ENCODE measurements at places on chromosomes 4 and X. TPM values are rescaled to one million over a fixed set of nuclear protein-coding genes. Genes with fewer than 3 reads are reported as not detected.

GRCh38 chr4:25799522-25799921 lies 63.3 kb downstream of the SEL1L3 start:
- DNase-seq = no peak

GRCh38 chrX:40132751-40133150 lies 35.0 kb upstream of the BCOR start:
- no peak for DNase-seq

- DNase-seq = no peak
Observed at GRCh38 chr4:47647029-47647428, 162.0 kb downstream of the ATP10D start.

DNA sequence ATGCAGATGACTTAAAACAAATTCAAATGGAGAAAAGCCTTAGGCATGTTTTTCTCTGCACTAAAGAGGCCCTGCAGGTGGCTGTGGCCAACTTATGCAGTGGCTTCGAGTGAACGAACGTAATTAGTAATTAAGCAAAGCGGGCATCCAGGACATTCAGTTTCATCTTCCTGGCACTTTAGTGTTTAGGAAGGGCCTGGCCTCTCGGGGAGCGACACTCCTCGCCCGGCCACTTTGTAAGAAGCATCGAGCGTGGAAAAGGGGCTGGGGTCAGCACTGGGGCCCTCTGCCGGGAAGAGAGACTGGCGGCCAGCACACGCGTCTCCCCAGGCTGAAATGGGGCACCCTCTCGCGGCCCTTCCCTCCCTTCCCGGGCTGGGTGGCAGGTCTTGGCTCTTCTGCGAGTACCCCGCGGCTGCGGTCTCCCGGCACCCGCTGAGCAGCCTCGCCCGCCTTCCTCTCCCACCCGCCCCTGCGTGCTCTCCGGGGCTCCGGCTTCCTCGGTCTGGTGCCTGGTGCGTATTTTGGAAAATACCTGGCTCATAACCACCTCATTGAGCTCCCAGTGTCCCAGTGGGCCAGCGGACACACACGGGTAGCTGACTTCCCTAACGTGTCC lies 677 bp upstream of the CYP4V2 start:
- DNase-seq = peak; percentile 44

- DNase-seq = no peak
Observed at GRCh38 chrX:136204571-136204970, 46.6 kb downstream of the MAP7D3 start.

DNA sequence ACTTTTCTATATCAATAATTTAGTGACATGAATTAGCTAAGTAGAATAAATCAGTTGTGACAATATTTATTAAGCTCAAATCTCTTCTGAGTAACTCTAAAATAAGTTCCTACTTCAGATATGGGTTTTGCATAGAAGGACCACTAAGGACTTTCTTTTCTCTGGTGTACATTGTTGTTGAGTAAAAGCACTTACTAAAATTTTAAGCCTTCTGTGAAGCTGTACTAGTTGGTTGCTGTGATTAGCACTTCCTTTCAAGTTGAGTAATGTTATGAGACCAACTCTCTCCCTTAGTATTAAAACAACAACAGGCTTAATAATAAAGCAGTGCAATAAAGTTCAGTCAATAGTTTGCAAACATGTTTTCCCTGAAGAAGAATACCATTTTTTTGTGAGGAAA lies 667.4 kb upstream of the NDST4 start:
- DNase-seq = no peak

DNA sequence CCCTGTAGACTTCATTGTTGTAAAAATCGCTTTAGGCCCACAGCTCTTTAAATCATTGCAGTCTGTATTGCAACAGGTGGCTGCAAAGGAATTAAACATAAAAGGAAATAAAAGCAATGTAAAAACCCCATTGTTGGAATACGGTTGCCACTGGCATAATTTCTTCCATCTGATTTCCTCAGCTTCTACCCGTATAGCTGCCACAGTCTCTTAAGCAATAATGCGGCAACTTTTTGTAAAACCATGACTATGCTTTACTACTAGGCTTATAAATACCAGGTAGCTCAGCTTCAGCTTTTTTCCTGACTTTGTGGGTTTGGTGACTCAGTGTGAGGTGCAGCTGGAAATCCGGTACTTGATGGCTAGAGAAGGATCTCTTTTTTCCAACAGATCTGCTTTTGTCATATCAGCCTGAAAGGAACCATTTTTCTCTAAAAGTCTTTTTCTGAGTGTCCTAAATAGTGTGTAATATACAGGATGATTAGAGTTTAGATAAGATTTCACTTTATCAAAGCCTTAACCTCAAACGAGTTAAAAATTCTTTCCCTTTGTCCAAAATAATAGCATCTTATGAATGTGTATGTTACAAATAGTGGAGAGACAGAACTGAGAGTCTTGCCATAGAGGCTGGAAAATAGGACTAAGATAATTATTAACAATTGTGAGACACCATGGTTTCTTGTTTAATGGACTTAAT lies 268.0 kb downstream of the ADGRL3 start:
- no peak for DNase-seq

GRCh38 chr4:52367282-52367830 lies 291.7 kb downstream of the USP46 start:
- DNase-seq = no peak

WAS gene
- 4.3 TPM for total RNA-seq

IDS gene
- total RNA-seq = 72.7 TPM

ATP8A1 gene
- 39.0 TPM for total RNA-seq

AMER1 gene
- 11.4 TPM for total RNA-seq

SLC6A14 gene
- not detected for total RNA-seq
